ENCODE measurements at places on chromosomes 1 and 21.

GRCh38 chr1:228236744-228237143, 28.9 kb downstream of the OBSCN start:
- DNase-seq, result peak; percentile 24

- no peak for DNase-seq
These were observed 29.5 kb downstream of the ADGRB2 start for GRCh38 chr1:31734582-31735107.

GRCh38 chr1:9249534-9250410, 15.2 kb downstream of the H6PD start:
- peak; percentile 26 for DNase-seq

DNA sequence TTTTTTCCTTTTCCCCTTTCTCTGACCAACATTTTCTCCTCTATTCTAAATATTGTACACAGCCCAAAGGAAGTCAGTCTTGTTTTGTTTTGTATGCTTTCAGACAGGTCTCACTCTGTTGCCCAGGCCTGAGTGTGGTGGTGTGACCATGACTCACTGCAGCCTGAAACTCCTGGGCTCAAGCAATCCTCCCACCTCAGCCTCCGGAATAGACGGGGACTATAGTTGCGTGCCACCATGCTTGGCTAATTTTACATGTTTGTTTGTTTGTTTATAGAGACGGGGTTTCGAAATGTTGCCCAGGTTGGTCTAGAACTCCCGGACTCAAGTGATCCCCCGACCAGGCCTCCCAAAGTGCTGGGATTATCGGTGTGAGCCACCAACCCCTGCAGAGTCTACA, 72.8 kb downstream of the NRIP1 start:
- no peak for DNase-seq

GRCh38 chr1:64186898-64187280, 16.5 kb upstream of the UBE2U start:
- no peak for DNase-seq

DNA sequence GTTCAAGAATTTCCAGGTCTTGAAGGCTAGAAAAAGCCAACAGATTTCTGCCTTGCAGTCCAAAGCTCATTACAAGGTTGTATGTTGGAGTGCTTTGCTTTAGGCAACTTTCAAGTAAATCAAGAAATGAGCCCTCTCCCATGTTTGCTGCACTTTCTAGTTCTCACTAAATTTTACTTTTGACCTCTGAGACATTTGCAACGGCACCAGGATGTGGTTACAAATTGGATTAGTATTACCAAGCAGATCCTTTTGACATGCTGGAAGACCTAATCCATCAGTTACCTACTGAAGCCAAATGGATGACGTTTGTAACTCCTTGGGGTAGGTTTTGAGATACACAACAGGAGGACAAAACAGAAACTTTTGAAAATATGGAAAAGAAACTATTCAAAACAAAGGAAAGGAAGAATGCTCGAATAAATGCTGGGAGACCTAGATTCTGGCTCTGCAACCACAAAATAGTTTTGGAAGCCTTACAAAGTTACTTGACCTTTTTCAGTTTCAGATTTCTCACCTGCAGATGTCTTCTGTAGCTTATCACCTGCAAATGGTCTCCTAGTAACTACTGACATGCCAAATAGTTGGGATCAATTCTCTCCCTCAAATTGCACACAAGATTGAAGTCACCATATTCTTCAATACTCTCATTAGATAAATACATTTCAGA, 251.7 kb upstream of the ADGRL2 start:
- DNase-seq, result no peak

DNA sequence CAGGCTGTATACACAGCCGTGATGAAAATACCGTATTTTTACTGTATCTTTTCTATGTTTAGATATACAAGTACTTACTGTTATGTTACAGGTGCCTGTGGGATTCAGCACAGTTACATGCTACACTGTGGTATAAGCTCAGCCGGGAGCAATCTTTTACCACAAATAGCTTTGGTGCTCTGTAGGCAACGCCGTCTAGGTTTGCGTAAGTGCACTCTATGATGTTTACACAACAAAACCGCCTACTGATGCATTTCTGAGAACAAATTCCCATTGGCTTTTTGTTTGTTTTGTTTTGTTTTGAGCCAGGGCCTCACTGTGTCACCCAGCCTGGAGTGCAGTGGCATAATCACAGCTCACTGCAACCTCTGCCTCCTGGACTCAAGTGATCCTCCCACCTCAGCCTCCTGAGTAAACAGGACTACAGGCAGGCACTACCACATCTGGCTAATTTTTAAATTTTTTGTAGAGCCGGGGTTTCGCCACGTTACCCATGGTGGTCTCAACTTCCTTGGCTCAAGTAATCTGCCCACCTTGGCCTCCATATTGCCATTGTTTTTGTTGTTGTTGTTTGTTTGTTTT, 81.0 kb downstream of the SCCPDH start:
- no peak for DNase-seq

- no peak for DNase-seq
These were observed 20.6 kb downstream of the MEF2D start for GRCh38 chr1:156480016-156480370.

DNA sequence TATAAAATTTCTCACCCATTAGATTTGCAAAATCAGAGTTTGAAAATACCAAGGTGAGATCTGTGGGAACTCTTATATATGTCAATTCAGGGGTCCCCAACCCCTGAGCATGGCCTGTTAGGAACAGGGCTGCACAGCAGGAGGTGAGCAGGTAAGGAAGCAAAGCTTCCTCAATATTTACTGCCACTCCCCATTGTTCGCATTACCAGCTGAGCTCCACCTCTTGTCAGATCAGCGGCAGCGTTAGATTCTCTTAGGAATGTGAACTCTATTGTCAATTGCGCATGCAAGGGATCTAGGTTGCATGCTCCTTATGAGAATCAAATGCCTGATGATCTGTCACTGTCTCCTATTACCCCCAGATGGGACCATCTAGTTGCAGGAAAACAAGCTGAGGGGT, 376.6 kb downstream of the LMO4 start:
- no peak for DNase-seq

DNA sequence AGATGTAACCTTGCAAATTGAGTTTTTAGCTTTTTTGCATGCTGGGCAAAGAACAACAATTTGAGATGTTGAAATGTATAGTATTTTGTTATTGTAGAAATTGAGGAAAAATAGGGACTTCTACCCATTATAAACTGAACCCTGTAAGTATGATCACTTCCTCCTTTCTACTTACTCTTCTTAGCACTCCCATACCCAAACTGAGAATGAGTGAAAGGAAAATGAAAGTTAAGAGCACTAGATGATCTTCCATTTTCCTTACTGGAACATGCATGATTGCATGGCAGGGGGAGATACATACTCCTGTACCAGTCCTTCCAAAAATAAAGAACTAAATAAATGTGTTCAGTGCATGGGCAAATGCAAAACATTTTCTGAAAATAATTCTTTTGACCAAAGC, 107.4 kb upstream of the KIAA1614 start:
- no peak for DNase-seq

- no peak for DNase-seq
These were observed 116.2 kb downstream of the EIF4G3 start for GRCh38 chr1:21060523-21060922.

DNA sequence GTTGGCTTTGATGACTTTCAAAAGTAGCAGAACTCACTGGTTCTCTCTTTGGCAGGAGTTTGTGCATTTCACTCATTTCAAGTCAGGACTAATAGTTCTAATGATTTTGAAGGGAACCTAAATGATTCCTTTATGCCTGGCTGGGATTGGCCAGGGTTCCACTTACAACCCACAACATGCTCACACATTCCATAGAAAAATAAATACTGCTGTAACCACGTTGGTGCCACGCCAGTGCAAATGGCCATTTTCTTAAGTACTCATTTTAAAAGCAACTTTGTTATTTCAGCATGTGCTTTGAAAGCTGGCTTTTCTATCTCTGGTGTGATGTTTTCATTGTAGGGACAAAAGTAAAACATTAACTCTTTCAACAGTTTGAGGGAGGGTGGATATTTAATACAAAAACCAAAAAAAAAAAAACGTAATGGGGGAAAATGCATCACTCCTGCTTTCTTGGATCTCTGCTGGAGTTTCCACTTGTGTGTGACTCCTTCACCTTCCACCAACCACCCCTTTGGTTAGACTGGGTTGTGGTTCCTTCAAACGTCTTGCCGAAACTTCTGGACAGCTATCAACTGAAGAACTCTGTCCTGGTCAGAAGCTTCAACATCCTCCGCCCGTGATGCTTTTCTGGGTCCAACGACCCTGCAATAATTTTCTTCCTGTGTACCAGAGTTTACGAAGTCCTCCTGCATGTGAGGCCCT, 300.4 kb upstream of the RUNX1 start:
- no peak for DNase-seq

DNA sequence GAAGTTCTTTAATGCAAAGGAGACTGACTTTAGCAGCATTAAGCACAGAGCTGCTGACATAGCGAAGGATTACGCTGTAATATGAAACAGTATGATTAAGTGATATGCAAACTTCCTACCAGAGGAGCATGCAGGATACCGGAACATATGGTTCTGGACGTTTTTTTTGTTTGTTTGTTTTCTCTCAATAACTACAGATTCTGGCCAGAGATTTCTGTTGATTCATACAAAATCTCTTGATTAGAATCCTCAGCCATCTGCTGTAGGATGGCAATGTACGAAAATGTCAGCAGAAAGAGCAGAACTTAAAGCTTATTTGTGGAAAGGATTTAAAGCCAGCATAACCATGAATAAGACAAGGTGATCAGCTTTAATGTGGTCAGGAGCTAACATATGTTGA, 970.7 kb downstream of the KCNT2 start:
- DNase-seq, result no peak

- no peak for DNase-seq
These were observed 48.9 kb downstream of the RASSF5 start for GRCh38 chr1:206556047-206556749.

GRCh38 chr21:16500271-16500670, 770.5 kb downstream of the USP25 start:
- no peak for DNase-seq

DNA sequence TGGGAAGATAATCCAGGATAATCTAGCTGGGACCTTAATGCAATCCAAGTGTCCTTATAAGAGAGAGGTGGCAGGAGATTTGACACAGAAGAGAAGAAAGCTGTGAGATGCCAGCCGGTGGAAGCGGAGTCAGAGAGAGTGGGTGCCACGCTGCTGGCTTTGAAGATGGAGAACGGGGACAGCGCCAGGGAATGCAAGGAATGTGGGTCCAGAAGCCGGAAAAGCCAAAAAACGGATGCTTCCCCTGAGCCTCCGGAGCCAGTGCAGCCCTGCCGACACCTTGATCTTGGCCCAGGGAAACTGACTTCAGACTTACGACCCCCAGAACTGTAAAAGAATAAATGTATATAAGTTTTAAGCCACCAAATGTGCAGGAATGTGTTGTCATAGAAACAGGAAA, 152.6 kb downstream of the ZNF281 start:
- DNase-seq, result no peak

- no peak for DNase-seq
These were observed 91.5 kb downstream of the SIPA1L2 start for GRCh38 chr1:232538224-232538942.

- DNase-seq, result no peak
These were observed 5.6 kb downstream of the PTPRF start for GRCh38 chr1:43536196-43536863.

GRCh38 chr1:156376958-156377919, 8.2 kb downstream of the RHBG start:
- no peak for DNase-seq

GRCh38 chr1:107076841-107077240, 20.4 kb downstream of the PRMT6 start:
- DNase-seq, result no peak

GRCh38 chr1:230176871-230177411, 109.9 kb downstream of the GALNT2 start:
- DNase-seq, result no peak

DNA sequence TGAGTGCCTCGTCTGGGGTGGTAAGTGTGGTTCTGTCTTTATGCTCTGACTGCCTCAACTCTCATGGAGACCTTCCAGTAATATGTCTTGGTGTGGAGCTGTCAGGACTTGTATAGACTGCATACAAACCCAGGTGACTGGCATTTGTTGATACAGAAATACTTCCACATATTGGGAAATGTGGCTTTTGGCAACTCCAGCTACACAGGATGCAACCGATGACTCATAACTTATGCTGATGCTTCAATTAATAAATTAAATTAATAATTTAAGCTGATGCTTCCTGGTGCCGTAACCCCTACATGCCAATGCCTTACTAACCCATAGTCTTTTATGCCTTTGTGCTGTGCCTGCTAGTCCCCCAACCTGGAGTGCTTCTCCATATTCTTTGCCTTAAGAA, 72.3 kb upstream of the ARTN start:
- DNase-seq, result no peak

DNA sequence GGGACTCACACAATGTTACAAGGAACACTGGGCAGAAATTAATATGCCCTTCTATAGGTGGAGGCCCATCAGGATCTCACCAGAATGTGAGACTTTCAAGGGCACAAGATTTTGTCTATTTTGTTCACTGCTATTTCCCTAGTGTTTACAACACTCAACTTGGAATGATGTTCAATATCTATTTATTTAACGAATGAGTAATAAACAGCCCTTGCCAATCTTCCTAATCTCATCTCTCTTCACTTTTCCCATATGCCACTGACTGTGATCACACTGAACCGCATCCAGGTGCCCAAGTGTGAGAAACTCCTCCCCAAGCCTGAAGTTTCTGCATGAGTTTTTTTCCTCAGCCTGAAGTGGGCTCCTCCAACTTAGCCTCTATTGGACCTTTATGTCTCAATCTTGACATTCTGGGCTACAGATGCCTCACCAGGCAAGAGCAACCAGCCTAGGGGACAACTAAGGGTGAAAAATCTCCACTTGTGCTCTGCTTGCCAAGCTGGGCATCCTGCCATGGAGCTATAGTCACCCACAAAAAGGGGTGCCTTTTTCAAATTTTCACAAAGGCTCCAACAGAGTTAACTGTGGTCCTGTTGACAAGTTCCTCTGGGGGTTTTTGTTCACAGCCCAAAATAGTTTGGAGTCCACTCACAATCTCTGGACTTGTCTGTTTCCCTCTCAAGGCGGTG, 105.6 kb downstream of the PLPP3 start:
- no peak for DNase-seq

GRCh38 chr1:186996816-186997215, 168.1 kb downstream of the PLA2G4A start:
- DNase-seq, result no peak

GRCh38 chr1:64000021-64000420, 203.4 kb upstream of the UBE2U start:
- no peak for DNase-seq

DNA sequence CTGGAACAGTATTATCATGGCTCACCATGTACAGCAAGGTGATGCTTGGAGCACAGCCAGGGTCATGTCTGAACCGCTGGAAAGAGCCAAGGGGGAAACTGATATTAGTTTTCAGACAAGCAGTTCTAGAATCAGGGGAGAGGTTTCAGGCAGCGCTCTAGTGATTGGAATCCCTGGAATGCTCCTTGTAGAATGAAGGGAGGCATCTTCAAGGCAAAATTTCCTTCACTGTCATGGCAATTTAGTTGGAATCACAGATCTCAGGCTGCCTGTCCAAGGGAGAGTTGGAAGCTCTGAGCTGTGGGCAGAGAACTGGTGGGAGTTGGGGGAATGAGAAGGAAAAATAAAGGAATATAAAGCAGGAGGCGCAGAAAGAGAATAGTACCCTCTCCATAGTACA, 737.1 kb downstream of the PTPRU start:
- DNase-seq, result no peak
